ENCODE measurements at places on chromosomes 3 and 15. TPM values are rescaled to one million over a fixed set of nuclear protein-coding genes. Genes with fewer than 3 reads are reported as not detected.

DNA sequence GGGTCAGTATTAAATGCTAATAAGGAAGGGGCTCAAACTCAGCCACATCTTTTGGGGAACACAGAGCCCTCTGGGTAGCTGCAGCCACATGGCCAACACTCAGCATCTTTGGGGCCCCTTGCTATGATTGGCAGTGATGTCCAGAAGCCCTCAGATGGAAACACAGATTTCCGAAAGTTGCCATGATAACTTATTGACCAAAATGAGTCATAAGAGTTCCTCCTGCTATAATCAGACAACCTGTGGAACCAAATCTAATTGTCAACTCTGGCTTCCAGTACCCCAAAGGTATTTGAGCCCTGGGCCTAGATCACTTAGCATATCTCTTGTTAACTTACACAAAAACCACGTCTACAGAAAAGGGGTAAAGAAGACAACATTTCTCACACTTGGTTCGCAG is 392.2 kb downstream of the KCNH8 start:
- DNase-seq, result no peak

DNA sequence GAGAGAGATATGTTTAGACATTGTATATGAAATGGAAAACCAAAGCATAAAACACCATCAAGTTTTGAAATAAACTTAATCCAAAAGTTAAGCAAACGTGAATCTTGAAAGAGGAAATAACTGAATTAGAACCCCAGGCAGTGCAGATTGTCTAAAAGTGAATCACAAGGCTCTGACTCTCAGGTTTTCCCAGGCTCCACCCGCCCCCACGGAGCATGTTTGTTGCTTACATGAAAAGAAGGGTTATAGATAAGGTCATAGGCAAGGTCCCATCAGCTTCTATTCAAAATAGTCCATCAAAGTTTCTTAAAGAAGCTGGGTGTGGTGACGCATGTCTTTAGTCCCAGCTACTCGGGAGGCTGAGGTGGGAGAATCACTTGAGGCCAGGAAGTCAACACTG is 29.0 kb upstream of the SLMAP start:
- no peak for DNase-seq

GRCh38 chr3:45280232-45280631 is 54.1 kb upstream of the TMEM158 start:
- DNase-seq, result no peak

GRCh38 chr15:35886765-35887164 is 340.8 kb upstream of the DPH6 start:
- DNase-seq, result no peak

DNA sequence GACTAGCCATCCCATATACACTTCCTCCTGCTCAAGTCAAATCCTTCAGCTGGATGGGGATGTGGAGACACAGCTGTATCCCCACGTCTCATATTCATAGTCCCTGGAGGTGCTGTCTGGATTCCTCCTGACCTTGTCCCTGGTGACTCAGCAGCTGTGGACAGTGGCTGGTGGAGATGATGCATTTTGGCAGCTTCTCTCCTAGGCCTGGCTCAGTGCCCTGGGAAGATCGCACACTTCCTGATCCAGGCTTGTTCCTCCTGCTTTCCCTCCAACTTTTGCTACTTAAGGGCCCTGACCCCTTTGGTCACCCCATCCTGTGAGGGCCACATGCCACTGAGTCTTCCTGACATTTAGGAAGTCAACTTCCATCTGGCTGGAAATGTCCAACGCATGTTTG is 44.4 kb downstream of the ADAMTSL3 start:
- DNase-seq, result no peak

DNA sequence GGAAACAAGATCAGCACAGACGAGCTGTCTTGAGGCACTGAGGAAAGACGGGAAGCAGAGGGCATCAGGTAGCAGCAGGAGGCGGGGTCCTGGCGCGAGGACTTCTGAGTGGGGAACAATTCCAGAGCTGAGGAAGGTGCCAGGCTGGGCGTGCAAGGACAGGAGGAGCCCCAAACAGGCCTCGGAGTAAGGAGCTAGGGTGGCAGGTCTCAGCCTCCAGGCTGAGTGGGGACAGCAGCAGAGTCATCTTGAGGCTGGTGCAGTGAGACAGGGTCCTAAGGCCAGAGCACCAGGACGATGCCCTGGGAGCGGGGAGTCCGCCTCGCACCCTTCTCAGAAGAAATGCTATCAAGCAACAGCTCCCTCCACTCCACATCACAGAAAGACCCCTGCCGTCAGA is 78.4 kb downstream of the PCSK6 start:
- no peak for DNase-seq

DNA sequence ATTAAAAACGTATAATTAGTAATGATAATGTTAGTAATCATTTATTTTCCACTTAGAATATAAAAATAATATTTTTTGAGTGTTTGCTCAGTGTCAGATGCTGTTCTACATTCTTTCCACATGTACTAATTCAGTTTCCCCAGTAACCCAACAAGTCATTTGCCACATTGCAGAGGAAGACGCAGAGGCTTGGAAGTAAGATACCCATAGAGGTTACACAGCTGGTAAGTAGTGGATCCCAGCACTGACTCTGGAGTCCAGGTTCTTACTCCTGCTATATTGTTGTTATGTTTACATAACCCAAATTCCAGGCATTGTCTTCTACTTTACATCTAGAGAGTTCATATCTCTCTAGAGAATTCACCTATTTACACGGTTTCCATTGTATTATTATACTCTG is 48.2 kb upstream of the MYO5C start:
- DNase-seq, result no peak

DNA sequence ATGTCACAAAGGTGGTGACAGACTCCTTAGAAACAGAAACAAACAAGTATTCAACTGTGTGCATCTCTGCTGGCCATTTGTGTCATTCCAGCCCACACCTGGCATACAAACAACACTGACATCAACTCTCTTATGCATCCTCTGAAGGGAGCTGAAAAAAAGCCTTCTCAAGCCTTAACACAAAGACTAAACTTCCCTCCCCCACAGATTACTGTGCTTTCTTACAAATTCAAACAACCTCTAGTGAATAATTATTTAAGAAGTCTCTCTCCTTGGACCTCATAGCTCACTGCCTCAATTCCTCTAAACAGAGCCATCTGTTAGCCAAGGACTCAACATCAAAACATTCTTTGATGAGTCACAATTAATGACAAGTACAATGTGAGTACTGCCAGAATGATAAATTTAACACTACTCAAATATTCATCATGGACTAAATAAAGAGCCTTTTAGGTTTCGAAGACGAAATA is 132.1 kb downstream of the WDR76 start:
- DNase-seq, result no peak

GRCh38 chr15:33132722-33133345 is 61.7 kb downstream of the FMN1 start:
- no peak for DNase-seq

DNA sequence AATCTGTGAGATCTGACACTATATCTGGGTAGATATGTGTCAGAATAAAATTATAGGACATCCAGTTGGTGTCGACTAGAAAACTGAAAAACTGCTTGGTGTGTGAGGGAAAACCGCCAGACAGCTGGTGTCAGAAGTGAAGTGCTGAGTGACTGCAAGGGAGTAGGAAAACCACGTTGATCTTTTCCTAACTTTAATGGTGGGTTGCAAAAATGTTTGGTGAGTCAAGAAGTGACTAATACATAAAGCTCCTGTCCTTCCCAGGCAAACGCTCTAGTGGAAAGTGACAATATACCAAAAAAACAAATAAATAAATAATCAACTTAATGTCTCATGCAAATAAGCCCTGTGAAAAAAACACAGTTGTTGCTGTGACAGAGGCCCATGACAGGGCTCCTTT is 7.3 kb upstream of the CD96 start:
- no peak for DNase-seq

DNA sequence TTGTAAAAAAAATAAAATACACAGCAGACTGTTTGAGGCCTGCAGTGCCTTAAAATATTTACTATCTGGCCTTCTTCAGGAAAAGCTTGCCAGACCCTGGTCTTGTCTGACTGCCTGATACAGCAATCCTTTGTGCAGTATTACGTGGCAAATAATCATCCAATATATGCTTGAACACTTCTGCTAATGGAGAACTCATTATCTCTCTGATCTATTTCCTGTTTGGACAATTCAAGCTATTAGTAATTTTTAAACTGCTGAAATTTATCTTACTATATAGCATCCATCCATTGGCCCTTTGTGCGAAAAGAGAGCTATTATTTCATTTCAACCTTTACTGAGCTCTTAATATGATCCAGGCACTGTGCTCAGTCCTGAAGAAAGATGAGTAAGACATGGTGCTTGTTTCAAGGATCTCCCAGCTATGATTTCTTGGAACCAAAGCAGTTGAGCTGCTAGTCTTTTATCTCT is 15.9 kb downstream of the ATG7 start:
- no peak for DNase-seq

DNA sequence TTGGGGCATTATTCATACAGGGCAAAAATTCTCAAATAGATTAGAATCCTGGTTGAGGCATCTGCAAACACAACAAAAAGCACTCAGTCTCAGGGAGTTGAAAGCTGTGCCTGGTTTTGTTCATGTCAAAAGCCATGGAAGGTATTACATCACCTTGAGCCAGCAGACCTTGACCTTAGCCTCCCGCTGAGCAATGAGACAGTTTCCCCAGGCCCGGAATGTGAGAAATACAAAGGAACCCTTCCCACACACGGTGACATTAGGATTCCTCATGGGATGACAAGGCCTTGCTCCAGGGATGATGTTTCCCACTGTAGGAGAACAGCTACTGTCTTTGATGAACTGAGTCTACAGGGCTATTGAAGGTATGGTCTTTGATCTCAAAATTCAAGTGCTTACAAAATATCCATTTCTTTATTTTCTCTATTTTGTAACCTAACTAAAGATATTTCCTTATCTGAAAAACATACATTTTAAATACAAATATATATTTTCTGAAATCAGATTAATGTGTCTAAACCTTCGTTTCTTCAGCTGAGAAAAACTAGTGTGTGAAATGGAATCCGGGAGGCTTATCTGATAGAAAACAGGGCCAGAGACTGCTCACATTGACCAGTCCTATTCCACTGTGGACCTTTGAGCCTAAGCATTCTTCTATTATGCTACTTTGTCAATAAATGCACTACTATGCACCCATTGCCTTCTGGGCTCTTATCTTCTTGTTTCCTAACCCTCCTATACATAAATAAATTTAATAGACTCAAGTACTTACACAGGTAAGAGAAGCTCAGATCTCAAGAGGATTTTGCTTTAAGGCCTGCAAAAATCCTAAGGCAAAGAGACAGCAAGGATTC is 298.2 kb downstream of the KBTBD8 start:
- DNase-seq, result no peak

DNA sequence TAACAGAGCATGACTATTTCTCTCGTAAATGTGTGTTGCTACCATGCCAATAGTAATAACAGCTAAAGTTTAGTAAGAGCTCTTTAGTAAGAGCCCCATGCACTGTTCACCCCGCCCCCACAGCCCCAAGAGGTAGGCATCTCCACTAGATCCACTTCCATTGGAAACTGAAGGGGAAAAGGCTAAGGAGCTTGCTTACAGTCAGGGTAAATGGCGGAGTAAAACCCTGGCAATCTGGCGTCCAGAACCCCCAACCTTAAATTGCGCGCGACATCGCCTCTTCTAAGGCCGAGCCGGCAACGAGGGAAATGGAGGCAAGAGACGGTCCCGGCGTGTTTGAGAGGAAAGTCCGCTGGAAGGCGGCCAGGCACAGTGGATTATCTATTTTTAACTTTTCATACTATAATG is 654 bp upstream of the C3orf38 start:
- DNase-seq, result no peak

DNA sequence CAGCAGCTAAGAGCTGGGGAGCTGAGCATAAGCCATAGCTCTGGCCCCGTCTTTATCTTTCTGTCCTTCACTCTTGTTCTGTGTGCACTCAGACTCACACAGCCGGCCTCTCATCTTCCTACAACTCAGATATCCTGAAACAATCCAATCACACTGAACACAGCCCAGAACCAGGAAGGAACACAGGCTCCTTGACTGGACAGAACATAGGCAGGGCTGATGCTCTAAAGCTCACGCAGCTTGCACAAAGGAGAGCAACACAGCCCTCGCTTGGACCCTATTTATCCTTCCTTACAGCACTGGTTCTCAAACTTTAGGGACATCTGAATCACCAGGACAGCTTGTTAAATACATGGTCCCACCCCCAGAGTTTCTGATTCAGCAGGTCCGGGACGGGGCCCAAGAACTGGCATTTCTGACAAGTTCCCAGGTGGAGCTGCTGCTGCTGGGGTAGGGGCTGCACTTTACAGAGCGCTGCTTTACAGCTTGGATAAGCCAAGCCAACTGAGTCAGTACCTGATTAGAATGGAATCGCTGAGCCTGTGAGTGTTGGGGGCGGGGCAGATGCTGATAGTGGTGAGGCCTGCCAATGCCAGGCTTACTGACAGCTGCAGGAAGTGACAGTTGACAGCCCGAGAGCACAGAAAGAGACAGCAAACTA is 65.1 kb downstream of the MRPL46 start:
- DNase-seq, result peak; percentile 55

DNA sequence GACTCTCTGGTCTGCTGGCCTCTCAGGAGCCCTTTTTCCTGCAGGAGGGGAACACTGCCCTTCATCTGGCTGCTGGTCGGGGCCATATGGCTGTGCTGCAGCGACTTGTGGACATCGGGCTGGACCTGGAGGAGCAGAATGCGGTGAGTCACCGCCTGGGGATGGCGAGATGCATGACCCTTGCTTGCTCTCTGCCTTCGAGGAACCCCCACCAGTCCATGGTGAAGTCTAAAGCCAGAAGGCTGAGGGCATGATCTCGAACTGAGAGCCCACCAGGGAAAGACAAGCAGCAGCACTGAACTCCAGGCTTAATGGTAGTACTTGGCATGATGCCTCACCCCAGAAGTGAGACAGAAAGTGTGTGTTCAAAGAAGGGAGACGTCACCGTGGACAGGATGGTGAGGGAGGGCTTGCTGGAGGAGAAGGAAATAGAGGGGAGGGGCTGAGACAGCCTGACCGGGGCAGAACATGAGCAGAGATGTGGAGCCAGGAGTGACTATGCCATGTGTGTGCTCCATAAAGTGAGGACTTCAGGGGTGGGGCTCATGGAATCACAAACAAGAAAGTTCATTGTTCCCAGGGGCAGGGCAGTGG is 19.2 kb downstream of the ANKDD1A start:
- no peak for DNase-seq

DNA sequence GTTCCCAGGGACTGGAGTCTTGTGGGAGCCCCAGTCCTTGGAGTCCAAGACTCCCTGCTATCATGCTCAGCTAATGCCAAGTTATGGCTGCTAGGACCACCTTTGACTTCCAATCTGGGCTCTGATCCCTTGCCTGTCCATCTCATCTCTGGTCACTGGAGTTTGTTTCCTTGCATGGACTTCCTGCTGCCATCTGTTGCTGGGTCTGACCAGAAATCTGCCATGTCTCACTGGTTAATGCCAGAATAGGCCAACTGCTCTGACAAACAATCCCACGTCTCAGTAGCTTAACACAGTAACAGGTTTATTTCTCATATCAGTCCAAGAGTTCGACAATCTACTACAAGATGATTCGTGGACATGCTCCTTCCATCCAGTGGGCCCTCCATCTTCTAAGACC is 10.1 kb upstream of the GLCE start:
- no peak for DNase-seq

- no peak for DNase-seq
Observed at GRCh38 chr3:146421819-146422759, 47.3 kb downstream of the PLSCR2 start.

MYZAP gene
- 1.6 TPM for polyA plus RNA-seq

GP9 gene
- not detected for polyA plus RNA-seq

SPATA12 gene
- not detected for polyA plus RNA-seq

ITIH4 gene
- 2.0 TPM for polyA plus RNA-seq

ALDH1A2 gene
- polyA plus RNA-seq, result not detected

UBE2E2 gene
- 1.5 TPM for polyA plus RNA-seq

SLC24A5 gene
- not detected for polyA plus RNA-seq

EFHB gene
- polyA plus RNA-seq, result 0.26 TPM

SEMA3B gene
- not detected for polyA plus RNA-seq

SLC22A14 gene
- polyA plus RNA-seq, result not detected

Measured in CD4-positive, CD25-positive, alpha-beta regulatory T cell (primary cell).